ENCODE measurements at places on chromosomes 6 and 20.

DNA sequence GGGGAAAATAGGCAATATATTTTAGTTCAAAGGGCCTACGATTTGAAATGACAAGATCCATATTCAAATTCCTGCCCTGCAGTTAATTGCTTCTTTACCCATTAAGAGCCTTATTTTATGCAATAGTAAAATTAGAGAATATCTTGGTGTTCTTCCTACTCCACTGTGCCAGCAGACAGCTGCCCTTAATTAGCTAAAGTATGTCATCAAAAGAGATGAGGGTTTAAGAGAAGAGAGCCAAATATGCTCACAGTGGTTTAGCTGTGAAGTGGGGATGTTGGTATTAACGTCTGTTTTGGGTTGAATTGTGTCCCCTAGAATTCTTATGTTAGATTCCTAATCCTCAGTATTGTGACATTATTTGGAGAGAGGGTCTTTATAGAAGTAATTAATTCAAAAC lies 148.1 kb downstream of the MOXD1 start:
- no peak for DNase-seq

DNA sequence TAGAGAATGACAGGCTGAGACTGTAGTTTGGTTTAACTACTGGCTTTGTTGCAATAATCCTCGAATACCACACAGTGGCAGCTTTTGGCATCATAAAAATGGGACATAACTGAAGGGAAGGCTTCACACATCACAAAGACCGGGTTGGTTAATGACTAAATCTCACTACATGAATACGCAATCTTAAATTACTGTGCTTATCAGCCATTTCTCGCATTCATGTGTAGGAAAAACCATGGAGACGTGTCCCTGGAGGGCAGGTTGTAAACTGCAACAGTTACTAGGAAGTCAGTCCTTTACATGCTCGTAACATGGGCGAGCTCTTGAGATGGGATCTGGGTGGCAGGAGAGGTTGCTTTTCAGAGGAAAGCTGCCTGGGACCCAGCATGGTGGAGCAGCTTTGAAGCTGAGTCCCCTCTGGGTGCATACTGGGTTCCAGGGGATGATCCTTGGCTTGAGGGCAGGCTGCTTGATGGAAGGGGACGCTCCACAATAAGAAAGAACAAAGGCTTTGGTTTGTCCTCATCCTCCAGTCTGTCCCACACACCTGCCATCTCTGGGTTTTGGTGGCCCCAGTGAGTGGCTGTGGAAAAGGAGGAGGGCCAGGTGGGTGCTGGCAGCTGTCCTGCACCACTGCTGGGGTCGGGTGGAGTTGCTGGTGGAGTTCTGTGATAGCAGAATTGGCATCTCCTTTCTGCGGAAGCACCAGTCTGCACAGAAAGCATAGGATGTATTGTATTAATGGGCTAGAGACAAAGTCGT lies 2.1 kb downstream of the RPS21 start:
- DNase-seq, result no peak

- no peak for DNase-seq
Measured at GRCh38 chr20:64033981-64034493, 1.9 kb upstream of the C20orf204 start.

- no peak for DNase-seq
Measured at GRCh38 chr6:3965071-3965718, 113.7 kb downstream of the FAM217A start.

DNA sequence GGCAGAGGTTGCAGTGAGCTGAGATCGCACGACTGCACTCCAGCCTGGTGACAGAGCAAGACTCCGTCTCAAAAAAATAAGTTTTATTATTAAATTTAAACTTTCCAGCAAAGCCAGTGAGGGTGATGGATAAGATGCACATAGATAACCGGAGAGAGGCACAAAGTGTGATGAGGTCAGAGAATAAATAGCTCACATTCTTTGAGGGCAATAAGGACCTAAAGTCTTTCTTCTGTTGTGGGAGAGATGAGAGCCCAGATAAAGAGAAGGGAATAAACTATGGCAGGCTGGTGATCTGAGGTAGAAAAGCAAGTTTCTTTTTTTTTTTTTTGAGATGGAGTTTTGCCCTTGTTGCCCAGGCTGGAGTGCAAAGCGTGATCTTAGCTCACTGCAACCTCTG lies 20.6 kb upstream of the EZR start:
- DNase-seq, result no peak

- DNase-seq, result no peak
Measured at GRCh38 chr6:124679387-124679786, 282.9 kb upstream of the RNF217 start.

DNA sequence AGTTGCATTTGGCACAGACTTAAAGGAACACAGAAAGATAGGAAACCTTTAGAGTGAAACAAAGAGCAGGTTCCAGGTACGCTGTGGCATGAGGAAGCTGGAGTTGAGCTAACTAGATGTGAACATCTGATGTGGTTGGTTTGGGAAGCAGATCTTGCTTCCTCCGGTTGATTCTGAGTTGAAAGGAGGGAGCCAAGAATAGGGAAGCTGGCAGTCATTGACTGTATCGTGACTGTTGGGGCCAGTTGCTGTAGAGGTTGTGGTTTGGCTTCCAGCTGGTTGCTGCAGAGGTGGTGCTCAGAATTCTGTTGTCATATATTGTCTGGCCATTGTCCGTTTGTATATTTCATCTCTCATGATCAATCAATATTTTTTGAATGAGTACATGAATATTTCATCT lies 325.9 kb downstream of the PLCB1 start:
- DNase-seq, result no peak

- no peak for DNase-seq
Measured at GRCh38 chr20:40156600-40157317, 532.3 kb downstream of the MAFB start.

GRCh38 chr6:37705239-37706051 lies 7.8 kb upstream of the MDGA1 start:
- peak; percentile 89 for DNase-seq

DNA sequence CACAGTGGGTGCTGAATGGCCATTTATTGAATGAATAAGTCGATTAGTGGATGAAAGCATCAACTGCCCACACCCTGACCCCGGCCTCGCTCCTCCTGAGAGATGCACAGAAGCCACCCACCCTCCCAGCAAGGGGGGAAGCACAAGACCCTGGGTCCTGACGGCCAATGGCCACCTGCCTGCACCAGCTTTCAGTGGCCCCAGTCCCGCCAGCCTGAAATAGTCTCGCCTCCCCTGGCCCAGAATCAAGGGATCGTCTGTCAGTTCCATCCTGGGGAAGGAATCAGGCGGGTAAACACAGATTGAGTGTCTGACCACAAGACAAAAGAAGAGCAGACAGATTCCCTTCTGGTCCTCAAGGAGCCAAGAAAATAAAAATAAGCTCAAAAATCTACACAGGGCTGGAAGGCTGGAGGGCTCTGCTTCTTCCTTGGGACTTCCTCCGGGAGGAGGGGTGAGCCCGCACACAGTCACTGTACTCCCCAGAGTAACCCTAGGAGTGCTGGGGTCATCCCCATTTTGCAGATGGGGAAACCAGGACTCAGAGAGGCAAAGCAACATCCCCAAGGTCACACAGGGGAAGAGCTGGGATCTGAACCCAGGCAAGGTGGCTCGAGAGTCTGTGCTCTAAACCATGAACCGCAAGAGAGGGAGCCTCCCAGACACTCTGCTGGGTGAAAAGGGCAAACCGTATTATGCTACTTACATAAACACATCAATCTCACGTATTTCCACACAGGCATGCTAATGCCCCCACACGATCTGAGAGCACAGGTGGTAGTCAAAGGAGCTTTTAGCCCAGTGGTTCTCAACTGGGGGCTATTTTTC lies 7.8 kb downstream of the PREX1 start:
- DNase-seq, result no peak

- no peak for DNase-seq
Measured at GRCh38 chr6:144922120-144922722, 637.1 kb downstream of the UTRN start.

DNA sequence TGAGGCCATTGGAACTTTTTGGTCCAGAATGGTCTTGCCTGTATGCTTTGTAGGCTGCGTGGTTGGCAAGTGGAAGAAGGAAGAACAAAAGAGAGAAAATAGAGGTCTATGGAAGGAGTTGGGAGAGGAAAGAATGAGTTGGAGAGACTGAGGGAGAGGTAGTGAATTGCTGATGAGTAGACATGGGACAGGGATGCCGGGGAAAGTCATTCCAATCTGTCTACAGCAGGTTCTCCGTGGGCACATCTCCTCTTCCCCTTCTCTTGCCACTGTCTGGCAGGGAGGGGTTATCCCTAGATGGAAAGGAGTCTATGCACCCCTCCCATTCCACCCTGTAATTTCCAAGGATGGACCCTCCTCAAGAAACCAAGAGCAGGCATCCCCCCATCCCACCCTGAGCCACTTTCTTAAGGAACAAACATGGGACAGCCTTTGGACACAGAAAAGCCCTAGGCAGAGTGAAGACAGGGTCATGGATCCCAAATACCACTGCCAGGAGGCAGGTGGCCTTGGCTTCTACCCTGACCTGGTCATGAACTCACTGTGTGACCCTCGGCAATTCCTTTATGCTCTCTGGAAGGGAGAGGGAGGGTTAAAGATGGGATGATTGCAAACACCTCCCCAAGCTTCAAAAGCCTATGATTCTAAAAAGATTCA lies 196.9 kb downstream of the LRFN2 start:
- no peak for DNase-seq

- DNase-seq, result no peak
Measured at GRCh38 chr6:51613558-51613957, 473.9 kb downstream of the PKHD1 start.

- no peak for DNase-seq
Measured at GRCh38 chr6:54191461-54191860, 80.2 kb downstream of the MLIP start.

DNA sequence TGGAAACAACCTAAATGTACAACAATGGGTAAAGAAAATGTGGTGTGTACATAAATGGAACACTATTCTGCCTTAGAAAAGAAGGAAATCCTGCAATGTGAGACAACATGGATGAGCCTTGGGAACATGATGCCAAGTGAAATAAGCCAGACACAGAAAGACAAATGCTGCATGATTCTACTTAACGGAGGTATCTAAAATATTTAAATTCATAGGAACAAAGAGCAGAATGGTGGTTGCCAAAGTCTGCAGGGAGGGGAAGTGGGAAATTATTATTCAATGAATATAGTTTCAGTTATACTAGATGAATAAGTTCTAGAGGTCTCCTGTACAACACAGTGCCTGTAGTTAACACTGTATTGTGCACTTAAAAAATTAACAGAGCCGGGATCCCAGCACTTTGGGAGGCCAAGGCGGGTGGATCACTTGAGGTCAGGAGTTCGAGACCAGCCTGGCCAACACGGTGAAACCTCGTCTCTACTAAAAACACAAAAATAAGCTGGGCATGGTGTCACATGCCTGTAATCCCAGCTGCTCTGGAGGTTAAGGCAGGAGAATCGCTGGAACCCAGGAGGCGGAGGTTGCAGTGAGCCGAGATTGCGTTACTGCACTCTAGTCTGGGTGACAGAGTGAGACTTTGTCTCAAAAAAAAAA lies 71.4 kb upstream of the SNX9 start:
- no peak for DNase-seq

- DNase-seq, result no peak
Measured at GRCh38 chr6:35505999-35506412, 6.7 kb downstream of the TULP1 start.

DNA sequence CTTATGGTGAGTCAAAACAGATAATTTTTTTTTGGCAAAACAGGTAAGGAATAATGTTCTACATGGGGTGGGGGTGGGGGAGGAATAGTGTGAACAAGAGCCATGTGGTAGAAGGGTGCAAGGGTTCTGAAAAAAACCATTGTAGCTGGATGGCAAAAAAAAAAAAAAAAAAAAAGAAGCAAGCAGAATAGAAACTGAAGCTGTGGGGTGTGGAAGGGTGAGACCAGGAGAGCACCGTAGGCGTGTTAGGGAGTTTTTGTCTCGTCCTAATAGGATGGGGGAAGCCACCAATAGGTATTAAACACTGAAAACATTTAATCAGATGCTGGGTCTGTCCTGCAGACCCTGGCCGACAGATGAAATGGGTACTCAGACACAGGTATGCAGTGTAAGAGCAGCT lies 110.1 kb downstream of the ADTRP start:
- DNase-seq, result no peak

DNA sequence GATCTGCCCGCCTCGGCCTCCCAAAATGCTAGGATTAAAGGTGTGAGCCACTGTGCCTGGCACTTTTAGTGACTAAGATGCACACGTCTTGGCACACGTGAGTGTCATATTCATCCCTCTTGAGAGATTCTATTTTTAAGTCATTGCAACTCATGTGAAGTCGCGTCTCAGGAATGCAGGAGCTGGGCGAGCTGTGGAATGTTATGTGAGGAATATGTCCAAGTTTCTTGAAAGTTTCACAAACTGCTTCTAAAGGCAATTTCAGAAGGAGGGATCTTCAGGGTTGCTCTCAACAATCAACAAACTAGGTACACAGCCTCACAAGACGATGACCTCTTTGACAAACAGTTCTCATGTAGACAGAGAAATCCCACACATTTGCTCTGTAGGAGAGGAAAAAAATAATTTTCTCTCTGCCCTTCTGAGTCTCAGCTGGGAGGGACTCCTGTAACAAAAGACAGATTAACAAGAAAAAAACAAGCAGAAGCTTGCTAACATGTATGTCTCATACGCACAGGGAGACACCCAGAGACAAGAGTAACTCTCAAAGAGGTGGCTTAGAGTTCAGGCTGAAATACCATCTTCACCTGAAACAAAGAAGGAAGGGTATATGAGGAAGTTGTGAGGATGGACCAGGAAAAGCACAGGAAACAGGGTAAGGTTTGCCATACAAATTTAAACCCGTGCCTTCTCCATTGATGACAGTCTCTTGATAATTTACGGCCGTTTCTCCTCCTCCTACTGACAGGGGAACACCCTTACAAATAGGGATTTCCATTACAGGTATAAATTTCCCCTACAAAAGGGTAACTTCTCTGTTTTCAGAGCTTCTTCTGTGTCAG lies 45.3 kb upstream of the FAM50B start:
- DNase-seq, result no peak

GRCh38 chr6:25882051-25882496 lies 8.0 kb upstream of the SLC17A3 start:
- no peak for DNase-seq

GRCh38 chr20:48795732-48796131 lies 32.1 kb downstream of the PREX1 start:
- DNase-seq, result no peak

DNA sequence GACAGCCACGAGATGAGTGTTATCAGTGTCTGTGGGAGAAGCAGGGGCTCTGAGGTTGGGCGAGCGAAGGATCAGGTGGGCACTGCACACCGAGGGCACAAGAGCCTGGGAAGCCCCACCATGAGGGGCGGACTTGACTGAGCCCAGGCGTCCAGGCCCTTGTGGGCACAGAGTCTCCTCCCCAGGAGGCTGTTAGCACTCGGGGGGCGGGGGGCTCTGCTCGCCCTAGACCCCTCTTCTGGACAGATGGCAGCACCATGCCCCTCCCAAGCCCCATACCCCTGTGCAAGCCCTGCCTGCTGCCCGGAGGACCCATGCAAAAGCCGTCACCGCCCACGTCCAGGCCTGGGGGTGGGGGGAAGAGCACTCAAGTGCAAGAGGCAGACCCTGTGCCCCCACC lies 21.7 kb upstream of the SLCO4A1 start:
- DNase-seq, result no peak

- no peak for DNase-seq
Measured at GRCh38 chr6:11008821-11009220, 35.3 kb downstream of the ELOVL2 start.

All from cardiac septum (tissue), 1 donor.